Stomach (tissue), 19 donors: ENCODE measurements at places on chromosomes 5 and 9.

- H3K36me3 ChIP-seq, result no peaks in the 10 kb centered on the region
- no peak overlapping the region for H3K27ac ChIP-seq
- no peak for DNase-seq
- peaks cover 5% of the 10 kb centered on the region for H3K27me3 ChIP-seq
- H3K4me1 ChIP-seq, result peaks cover 10% of the 10 kb centered on the region
Measured at GRCh38 chr5:1662559-1663085, 137.0 kb downstream of the MRPL36 start.

GRCh38 chr5:89230178-89230577 is 347.2 kb upstream of the MEF2C start:
- H3K36me3 ChIP-seq, result no peaks in the 10 kb centered on the region
- H3K27ac ChIP-seq, result no peak overlapping the region
- H3K4me3 ChIP-seq, result no peak overlapping the region
- no peak for DNase-seq

DNA sequence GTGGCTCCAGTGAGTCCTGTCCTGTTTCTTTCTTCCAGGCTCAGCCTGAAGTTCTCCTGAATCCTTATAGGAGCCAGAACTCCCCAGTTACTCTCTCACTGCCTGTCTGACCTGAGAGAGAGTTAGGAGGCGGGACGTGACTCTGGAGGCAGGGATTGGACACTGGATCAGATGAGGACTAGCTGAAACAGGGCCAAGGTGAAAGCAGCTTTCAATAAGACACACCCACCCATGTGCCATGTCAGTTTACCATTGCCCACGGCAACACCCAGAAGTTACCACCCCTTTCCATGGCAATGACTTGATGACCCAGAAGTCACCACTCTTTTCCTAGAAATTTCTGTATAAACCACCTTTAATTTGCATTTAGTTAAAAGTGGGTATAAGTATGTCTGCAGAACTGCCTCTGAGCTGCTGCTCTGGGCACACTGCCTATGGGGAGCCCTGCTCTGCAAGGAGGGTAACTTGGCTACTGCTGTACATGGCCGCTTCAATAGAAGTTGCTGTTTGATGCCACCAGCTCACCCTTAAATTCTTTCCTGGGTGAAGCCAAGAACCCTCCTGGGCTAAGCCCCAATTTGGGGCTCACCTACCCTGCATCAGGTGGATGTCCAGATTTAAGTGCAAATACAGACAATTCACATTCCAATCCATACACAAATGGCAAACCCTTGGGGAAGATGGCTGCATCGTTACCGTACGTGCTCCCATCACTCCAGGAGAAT is 13.7 kb downstream of the FCN2 start:
- H3K4me3 ChIP-seq, result no peak overlapping the region
- H3K27me3 ChIP-seq, result peaks cover 26% of the 10 kb centered on the region
- H3K27ac ChIP-seq, result no peak overlapping the region
- no peak for DNase-seq
- H3K4me1 ChIP-seq, result no peaks in the 10 kb centered on the region
- H3K36me3 ChIP-seq, result no peaks in the 10 kb centered on the region

GRCh38 chr9:93116072-93116961 is 17.7 kb downstream of the NINJ1 start:
- peaks cover 38% of the 10 kb centered on the region for H3K36me3 ChIP-seq
- no peaks in the 10 kb centered on the region for H3K27me3 ChIP-seq
- peak; percentile 82 for DNase-seq
- H3K4me3 ChIP-seq, result no peak overlapping the region
- H3K27ac ChIP-seq, result no peak overlapping the region

GRCh38 chr9:124776618-124776953 is 347 bp upstream of the OLFML2A start:
- H3K36me3 ChIP-seq, result no peaks in the 10 kb centered on the region
- H3K4me3 ChIP-seq, result peak overlapping the region; percentile 58
- peaks cover 53% of the 10 kb centered on the region for H3K4me1 ChIP-seq
- no peak overlapping the region for H3K27ac ChIP-seq
- H3K27me3 ChIP-seq, result peaks cover 27% of the 10 kb centered on the region
- no peak for DNase-seq

- H3K27ac ChIP-seq, result no peak overlapping the region
- H3K4me3 ChIP-seq, result no peak overlapping the region
- DNase-seq, result no peak
- no peaks in the 10 kb centered on the region for H3K27me3 ChIP-seq
Measured at GRCh38 chr5:143501310-143502044, 98.0 kb upstream of the NR3C1 start.

DNA sequence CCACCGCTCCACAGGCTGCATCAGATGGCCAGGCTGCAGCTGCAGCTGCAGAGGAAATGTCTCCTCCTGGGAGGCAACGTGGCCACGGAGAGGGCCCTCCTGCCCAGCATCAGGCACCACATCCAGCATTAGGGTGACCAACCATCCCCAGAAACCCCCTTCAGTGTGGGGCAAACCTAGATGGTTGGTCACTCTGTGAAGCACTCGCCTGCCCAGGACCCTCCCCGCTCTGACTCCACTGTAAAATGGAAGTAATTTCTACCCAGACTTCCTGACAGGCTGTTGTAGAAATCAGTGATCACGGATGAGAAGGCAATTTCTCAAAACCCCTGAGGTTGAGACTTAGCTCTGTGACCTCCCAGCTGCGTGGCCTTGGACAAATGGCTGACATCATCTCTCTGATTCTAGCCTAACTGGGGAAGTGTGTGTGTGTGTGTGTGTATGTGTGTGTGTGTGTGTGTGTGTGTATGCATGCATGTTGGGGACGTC is 31.6 kb downstream of the B4GALT1 start:
- peak; percentile 58 for DNase-seq
- peak overlapping the region; percentile 53 for H3K27ac ChIP-seq
- peaks cover 37% of the 10 kb centered on the region for H3K36me3 ChIP-seq
- no peaks in the 10 kb centered on the region for H3K27me3 ChIP-seq
- no peak overlapping the region for H3K4me3 ChIP-seq
- H3K4me1 ChIP-seq, result peaks cover 98% of the 10 kb centered on the region

- H3K36me3 ChIP-seq, result peaks cover 96% of the 10 kb centered on the region
- no peak overlapping the region for H3K27ac ChIP-seq
- H3K4me1 ChIP-seq, result no peaks in the 10 kb centered on the region
- H3K4me3 ChIP-seq, result no peak overlapping the region
- no peak for DNase-seq
- H3K27me3 ChIP-seq, result no peaks in the 10 kb centered on the region
Measured at GRCh38 chr9:35711501-35712428, 20.2 kb downstream of the TLN1 start.

GRCh38 chr9:70065572-70065971 is 21.9 kb downstream of the MAMDC2 start:
- no peak for DNase-seq
- H3K4me3 ChIP-seq, result no peak overlapping the region
- H3K27me3 ChIP-seq, result no peaks in the 10 kb centered on the region
- H3K36me3 ChIP-seq, result peaks cover 6% of the 10 kb centered on the region
- peak overlapping the region; percentile 70 for H3K27ac ChIP-seq
- H3K4me1 ChIP-seq, result no peaks in the 10 kb centered on the region

- peak; percentile 65 for DNase-seq
- H3K4me1 ChIP-seq, result no peaks in the 10 kb centered on the region
- H3K4me3 ChIP-seq, result no peak overlapping the region
- no peak overlapping the region for H3K27ac ChIP-seq
Measured at GRCh38 chr5:139912804-139913203, 117.2 kb downstream of the PSD2 start.

- no peaks in the 10 kb centered on the region for H3K27me3 ChIP-seq
- DNase-seq, result peak; percentile 57
- no peak overlapping the region for H3K4me3 ChIP-seq
- peaks cover 7% of the 10 kb centered on the region for H3K4me1 ChIP-seq
- H3K27ac ChIP-seq, result no peak overlapping the region
Measured at GRCh38 chr9:121837113-121837961, 185.9 kb downstream of the DAB2IP start.

- peaks cover 24% of the 10 kb centered on the region for H3K27me3 ChIP-seq
- H3K4me1 ChIP-seq, result peaks cover 11% of the 10 kb centered on the region
- no peaks in the 10 kb centered on the region for H3K36me3 ChIP-seq
- peak overlapping the region; percentile 74 for H3K4me3 ChIP-seq
- DNase-seq, result peak; percentile 13
Measured at GRCh38 chr9:100474082-100474923, 1.4 kb downstream of the TMEFF1 start.

GRCh38 chr9:2281031-2281802 is 266.1 kb downstream of the SMARCA2 start:
- no peaks in the 10 kb centered on the region for H3K36me3 ChIP-seq
- no peak for DNase-seq
- no peaks in the 10 kb centered on the region for H3K4me1 ChIP-seq
- H3K4me3 ChIP-seq, result no peak overlapping the region
- no peak overlapping the region for H3K27ac ChIP-seq

- peaks cover 81% of the 10 kb centered on the region for H3K36me3 ChIP-seq
- H3K27ac ChIP-seq, result peak overlapping the region; percentile 25
- peaks cover 64% of the 10 kb centered on the region for H3K4me1 ChIP-seq
- no peaks in the 10 kb centered on the region for H3K27me3 ChIP-seq
Measured at GRCh38 chr9:128913048-128913900, 7.5 kb upstream of the PHYHD1 start.

DNA sequence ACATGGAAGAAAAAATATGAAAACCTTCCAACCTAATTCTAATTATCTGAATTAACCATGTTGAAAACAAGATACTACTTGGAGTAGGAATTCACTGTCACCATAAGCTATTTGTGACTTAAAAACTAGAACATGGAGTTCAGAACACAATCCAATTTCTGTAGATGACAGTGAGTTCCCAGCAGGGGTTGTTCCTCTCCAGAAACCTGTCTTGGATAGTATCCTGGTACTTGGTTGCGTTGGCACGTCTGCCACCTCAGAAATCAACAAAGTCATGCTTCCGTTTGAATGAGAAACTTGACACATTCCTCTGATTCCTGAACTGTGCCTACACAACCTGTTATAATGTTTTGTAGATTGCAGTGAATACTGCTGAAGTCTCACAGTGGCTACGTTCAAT is 789.9 kb upstream of the DMAC1 start:
- no peak overlapping the region for H3K4me3 ChIP-seq
- H3K27me3 ChIP-seq, result no peaks in the 10 kb centered on the region
- no peaks in the 10 kb centered on the region for H3K36me3 ChIP-seq
- H3K4me1 ChIP-seq, result no peaks in the 10 kb centered on the region
- H3K27ac ChIP-seq, result no peak overlapping the region
- DNase-seq, result no peak

DNA sequence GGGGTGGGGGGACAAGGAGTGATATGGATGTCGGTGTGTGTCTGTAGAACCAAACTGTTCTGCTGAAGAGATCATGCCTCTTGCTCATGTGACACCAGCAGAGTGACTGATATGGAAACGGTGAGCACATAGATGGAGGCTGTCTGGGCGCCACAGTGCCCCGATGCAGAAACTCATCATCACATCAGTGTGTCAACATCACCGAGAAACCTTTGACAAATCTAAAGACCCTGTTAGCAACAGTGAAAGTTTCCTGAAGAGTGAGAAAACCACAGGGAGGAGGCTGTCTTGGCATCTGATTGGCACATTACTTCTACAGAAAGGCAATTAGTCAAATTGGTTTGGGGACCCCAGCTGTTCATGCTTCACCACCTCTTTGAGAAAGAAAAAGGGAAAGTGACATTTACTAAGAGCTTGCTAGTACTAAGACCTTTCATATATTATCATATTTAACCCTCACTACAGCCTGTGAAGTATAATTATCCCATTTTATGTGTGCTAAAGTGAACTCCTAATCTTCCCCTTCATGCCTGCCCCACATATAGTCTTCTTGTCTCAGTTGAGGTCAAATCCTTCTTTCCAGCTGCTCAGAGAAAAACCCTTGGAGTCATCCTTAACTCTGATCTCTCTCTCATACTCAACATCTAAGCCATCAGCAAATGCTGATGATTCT is 25.6 kb downstream of the CSF2 start:
- no peak overlapping the region for H3K4me3 ChIP-seq
- H3K4me1 ChIP-seq, result peaks cover 10% of the 10 kb centered on the region
- no peak for DNase-seq
- no peaks in the 10 kb centered on the region for H3K36me3 ChIP-seq
- H3K27ac ChIP-seq, result no peak overlapping the region

GRCh38 chr5:67146574-67146973 is 50.0 kb downstream of the CD180 start:
- H3K27me3 ChIP-seq, result no peaks in the 10 kb centered on the region
- no peak for DNase-seq
- H3K4me1 ChIP-seq, result peaks cover 5% of the 10 kb centered on the region
- H3K36me3 ChIP-seq, result peaks cover 80% of the 10 kb centered on the region

DNA sequence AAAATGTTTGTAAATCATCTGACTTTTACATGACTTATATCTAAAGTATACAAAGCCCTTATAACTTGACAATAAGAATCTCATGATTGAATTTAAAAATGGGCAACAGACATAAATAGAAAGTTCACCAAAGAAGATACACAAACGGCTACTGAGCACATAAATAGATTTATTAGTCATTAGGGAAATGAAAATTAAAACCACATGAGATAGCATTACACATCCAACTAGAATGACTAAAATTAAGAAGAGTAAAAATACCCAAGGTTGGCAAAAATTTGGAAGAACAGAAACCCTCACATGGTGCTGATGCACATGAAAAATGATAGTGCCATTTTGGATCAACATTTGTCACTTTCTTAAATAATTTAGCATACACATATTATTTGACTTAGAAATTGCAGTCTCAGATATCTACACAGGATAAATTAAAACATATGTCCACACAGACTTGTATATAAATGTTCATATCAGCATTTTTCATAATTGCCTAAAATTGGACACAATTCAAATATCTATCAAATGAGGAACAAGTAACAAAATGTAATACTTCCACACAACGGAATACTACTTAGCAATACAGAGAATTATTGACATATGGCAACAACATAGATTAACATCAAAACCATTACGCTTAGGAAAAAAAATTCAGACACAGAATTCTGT is 359.1 kb upstream of the DAB2 start:
- H3K27me3 ChIP-seq, result no peaks in the 10 kb centered on the region
- no peaks in the 10 kb centered on the region for H3K4me1 ChIP-seq
- no peak for DNase-seq
- no peaks in the 10 kb centered on the region for H3K36me3 ChIP-seq
- no peak overlapping the region for H3K27ac ChIP-seq

GRCh38 chr5:132557478-132558172 is 848 bp downstream of the RAD50 start:
- H3K36me3 ChIP-seq, result peaks cover 26% of the 10 kb centered on the region
- peaks cover 8% of the 10 kb centered on the region for H3K4me1 ChIP-seq
- H3K27ac ChIP-seq, result peak overlapping the region; percentile 85
- no peaks in the 10 kb centered on the region for H3K27me3 ChIP-seq

DNA sequence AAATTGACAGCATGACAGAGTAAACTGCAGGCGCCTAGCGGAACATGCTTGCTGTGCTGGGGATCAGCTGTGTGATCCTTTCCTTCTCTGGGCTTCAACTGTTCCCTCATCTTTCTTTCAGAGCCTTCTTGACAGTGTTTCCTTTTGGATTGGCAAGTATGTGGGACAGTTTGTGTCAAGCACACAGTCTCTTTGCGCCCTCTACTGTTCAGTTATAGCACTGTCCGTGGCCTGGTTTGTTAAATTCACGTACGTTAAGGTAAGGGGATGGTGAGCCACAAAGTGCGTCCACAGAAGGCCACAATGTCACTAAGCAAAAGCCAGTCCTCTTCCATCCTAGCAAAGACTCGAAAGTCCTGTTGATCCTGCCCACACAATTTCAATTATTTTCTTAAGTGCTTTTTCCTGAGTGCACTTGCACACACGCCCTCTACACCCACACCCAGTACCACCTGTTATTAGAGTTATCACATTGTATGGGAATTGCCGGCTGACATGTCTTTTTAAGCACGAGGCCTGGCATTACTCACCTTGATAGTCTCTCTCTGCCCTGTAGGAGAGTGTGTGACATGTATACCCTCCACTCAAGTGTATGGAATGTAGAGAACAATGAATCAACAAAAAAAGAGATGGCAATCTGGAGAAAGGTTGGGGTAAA is 22.5 kb upstream of the PTPN3 start:
- no peaks in the 10 kb centered on the region for H3K27me3 ChIP-seq
- peaks cover 12% of the 10 kb centered on the region for H3K4me1 ChIP-seq
- no peaks in the 10 kb centered on the region for H3K36me3 ChIP-seq
- H3K27ac ChIP-seq, result no peak overlapping the region
